ENCODE measurements at places on chromosomes 7 and 10.
A peak's percentile ranks its signal among the peaks of the same experiment; 100 is the strongest.

- DNase-seq = peak; percentile 70
These were observed 303.5 kb upstream of the SMIM30 start for GRCh38 chr7:113421696-113422330.

GRCh38 chr10:5523796-5524574 is 776 bp upstream of the CALML3 start:
- DNase-seq = no peak

GRCh38 chr10:93703066-93703465 is 674 bp upstream of the FRA10AC1 start:
- DNase-seq = no peak

DNA sequence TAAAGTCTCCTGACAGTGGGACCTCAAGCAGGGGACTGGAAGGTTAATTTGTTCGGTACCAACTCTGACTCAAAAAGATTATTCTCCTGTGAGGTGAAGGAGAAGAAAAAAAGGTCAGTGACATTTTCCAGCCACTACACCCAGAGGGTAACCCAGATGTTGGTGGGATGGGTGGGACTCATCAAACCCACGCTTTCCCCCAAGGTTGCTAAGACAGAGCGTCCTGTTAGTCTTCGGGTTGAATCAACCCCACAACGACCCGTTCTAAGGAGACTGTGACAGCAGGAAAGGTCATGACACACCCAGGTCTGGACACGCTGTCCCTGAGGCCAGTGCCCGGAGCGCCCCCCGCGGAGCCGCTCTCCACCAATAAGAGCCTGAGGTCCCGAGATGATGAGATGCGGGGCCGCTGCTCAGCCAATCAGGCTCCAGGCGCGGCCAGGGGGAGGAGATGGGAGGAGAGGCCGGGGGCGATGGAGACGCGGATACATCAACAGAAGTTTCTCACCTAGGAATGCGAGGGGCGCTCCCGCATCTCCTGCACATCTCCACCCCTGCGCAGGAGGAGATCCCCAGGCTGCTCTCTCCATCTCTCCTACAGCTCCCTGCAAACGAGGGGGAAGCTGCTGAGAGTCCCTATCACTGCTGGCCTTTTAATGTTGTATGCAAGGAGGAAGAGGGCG is at the start of gene WNT16:
Gene WNT16 (plus strand): TSS at position 493 of the 683 bp plus-strand sequence. CDS start 293 bp downstream, outside the sequence.
- DNase-seq = no peak

DNA sequence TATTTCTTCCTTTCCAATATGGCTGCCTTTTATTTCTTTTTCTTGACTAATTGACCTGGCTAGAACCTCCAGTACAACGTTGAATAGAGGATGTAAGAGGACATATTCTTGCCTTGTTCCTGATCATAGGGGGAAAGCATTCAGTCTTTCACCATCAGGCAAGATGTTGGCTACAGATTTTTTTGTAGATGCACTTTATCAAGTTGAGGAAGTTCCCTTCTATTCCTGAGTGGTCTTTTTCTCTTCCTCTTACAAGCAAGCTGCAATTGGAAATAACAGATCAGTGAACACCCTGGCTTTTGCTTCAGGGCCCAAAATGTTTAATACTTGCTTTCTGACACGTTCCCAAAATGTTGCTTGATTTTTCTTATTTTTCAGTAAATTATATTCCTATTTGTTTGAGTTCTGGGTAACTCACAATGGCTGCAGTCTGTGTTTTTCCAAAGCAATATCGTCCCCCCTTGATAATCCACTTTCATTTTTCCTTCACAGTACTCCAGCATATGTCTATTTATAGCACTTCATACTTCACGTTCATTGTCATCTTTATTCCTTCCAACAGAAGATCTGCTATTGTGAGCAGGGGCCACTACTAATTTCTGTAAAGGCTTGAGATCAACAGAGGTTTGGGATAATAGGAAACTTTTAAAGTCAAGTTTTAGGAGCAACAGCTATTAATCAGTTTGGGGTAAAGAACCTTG is 11.7 kb downstream of the CPEB3 start:
- no peak for DNase-seq

DNA sequence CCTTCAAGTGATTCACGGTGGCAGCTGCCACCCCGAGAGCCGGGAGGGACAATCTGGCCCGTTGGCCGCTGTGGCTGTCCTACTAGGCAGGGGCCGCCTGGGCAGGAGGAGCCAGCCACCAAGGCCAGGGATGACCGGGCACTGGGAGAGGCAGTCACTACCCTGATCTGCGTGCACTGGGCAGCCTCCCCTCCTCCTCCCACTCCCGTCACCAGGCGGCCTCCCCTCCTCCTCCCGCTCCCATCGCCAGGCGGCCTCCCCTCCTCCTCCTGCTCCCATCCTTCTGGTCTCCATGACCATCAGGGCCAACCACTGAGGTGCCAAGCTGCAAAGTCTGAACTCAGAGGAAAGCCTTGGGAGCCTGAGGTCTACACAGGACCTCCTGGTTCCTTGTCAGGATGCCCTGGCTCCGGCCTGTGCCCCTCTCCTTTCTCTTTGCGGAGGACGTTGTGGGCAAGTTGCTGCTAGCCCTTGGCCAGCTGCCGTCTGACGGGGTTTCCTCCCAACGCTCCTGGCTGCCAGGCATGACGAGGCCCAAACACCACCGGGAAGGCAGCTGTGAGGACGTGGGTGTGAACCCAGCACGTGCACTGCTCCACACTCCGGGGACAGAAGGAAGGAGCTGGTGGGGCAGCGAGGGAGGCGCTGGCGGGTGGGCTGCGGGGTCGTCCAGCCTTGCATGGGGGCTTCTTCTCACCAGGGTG is 131.1 kb downstream of the WDR37 start:
- no peak for DNase-seq

DNA sequence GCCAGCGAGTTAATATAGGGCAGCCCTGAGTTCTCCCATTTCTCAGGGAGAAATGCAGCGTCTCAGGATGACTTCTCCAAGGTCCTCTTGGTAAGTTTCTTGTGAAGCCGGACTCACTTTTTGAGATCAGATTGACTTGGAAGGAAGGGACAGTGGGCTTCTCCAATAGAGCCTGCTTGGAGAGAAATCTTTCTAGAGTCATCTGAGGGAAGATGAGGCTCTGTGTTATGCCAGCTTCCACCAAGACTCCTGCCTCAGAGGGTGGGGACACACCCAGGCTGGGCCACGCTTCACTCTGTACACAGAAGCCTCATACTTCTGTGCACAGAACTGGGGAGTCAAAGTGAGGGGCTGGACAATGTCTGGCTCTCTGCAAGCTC is 5.6 kb downstream of the C10orf105 start:
- DNase-seq = no peak

DNA sequence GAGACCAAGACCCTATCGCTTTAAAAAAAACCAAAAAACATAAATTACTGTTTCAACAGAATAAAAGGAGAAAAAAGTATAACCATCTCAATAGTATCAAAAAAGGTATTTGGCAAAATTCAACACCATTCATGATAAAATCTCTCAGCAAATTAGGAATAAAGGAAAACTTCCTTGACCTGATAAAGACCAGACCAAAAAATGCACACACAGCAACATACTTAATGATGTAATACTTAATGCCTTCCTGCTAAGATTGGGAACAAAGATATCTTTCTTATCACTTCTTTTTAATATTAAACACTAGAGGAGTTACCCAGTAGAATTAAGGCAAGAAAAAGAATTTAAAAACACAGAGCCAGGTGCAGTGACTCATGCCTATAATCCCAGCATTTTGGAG is 79.3 kb downstream of the CNOT4 start:
- no peak for DNase-seq

GRCh38 chr7:36607721-36608095 is 116.6 kb downstream of the AOAH start:
- DNase-seq = no peak

GRCh38 chr10:91088300-91089140 is 131.9 kb upstream of the PCGF5 start:
- DNase-seq = no peak

DNA sequence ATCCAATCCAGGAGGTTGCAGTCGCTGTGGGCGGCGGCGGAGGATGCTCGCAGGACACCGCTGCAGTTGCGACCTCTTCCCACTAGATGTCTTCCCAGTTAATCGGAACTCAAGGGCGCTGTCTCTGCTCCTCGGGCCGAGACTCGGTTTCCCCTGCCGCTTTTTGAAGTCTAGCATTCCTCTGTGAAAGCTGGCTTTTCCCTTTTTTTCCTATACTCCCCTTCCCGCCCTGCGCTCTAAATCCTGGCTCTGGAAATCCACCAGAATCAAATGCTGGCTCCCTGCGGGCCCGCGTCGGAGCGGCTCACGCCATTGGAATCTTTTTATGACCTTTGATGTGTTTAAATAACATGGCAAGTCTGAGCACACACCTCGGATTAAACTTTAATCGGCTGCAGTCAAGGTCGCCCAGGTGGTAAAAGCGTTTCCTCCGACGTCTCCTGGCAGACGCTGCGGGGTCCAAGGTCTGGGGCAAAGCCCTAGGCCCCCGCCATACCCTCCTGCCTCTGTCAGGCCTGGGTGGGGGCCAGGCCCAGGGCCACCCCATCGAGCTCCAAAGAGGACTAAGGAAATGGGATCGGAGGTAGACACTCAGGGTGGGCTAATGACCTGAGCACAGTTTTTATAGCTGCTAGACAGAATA is 10.7 kb upstream of the HOXA13 start:
- DNase-seq = peak; percentile 40

DNA sequence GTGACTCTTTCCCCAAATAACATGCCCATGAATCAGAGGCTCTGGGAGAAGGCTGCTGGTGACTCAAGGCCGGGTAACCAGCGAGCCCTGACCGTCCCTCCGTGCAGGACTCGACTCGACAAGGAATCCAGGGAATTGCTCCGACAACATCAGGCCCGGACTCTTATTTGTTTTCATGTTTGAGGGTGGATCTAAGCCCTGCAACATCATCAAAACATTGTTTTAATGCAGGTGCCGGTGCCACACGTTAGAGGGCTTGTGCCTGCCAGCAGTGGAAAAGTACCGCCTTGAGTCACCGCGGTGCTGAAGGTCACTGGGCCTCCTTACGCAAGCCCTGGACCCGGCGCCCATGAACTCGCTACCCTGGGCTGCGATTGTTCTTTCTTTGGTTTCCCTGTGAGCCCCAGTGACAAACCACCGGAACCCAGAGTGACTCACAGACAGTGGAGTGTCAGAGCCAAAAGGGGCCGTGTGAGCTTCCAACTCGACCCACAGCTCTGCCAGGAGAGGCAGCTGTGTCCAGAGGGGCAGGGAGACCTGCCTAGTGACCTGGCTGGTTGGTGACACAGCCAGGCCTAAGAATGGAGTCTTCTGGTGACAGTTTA is 139.4 kb upstream of the SHH start:
- DNase-seq = no peak

GRCh38 chr7:26280097-26280496 is 11.6 kb upstream of the SNX10 start:
- DNase-seq = no peak

DNA sequence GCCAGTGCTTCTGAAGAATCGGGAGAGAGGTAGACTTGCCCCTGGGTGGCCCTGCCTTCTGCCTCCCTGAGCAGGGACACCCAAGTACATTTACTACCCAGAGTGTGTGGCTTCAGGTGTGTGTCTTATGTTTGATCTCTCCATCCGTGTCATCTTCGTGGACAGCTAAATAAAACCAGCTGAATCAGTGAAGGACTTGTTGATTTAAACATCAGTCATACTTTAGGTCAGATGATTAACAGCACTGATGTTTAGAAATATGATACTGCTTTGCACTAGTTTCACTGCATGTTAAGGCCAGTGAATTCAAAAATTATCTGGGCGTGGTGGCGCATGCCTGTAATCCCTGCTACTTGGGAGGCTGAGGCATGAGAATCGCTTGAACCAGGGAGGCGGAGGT is 4.0 kb downstream of the MTG1 start:
- no peak for DNase-seq

- DNase-seq = no peak
These were observed 455.8 kb downstream of the TFEC start for GRCh38 chr7:115574681-115575291.

DNA sequence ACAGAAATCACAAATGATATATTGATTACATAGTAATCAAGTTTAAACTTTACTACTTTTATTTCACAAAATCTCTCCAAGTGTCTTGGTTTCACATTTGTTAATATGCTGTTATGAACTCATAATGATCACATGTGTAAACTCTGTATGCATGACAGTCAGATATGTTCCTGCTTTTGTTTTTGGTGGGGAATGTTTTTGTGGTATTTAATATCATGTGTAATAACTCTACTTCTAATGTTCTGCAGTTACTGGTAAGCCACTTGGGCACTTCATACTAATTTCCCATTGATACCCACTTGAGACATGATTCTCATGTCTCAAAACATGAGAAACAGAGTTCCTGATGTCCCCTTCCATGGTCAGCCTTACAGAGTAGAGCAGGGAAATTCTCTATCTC is 109.1 kb upstream of the INHBA start:
- DNase-seq = no peak

DNA sequence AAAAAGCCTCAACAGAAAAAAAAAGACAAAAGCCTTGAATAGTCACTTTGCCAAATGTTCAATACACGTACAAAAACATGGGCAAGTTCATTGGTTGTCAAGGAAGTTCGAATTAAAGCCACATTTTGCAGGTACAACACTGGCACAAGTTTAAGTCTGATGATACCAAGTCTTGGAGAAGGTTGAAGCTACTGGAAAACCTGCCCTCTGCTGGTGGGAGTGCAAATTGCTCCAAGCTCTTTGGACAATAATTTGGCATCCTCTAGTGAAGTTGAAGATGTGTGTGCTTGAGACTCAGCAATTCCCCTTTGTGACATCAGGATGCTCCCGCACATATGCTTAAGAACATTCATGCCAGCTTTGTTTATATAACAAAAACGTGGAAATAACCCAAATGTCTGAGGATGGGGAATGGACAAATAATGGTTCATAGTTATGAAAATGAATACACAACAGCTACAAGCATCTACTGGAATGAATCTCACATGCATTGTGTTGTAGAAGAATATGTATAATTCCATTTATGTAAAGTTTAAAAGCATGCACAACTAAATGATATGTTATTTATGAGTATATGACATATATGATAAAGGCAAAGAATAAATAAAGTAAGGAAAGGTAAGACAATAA is 120.0 kb upstream of the PLPP4 start:
- peak; percentile 51 for DNase-seq

- no peak for DNase-seq
These were observed 16.5 kb downstream of the RGR start for GRCh38 chr10:84261236-84261915.

DNA sequence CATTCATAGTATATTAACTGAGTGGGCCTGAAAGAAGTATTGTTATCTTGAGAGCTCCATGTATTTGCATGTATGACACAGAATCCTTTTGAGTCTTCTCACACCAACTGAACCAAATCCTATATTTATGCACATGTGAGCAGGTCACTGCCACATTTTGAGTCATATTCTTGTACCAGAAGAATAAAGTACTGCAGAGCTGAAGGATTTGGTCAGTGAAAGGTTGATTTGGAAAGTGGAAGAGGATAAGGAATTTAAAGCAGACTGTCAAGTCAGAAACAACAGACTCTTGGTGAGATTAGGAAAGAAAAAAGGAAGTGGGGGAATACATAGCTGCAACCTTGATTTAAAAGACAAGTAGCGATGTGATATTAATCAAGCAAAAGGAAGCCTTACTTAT is 121.8 kb downstream of the ARID5B start:
- no peak for DNase-seq

- no peak for DNase-seq
These were observed 40.6 kb downstream of the RNLS start for GRCh38 chr10:88542522-88542921.

- DNase-seq = no peak
These were observed 68.1 kb upstream of the NPTX2 start for GRCh38 chr7:98548971-98549370.
